ENCODE measurements at places on chromosomes 11 and 22.

GRCh38 chr11:82895437-82896091 is 4.7 kb downstream of the PRCP start:
- no peaks in the 10 kb centered on the region for H3K27me3 ChIP-seq
- H3K36me3 ChIP-seq = peaks cover 3% of the 10 kb centered on the region
- peaks cover 32% of the 10 kb centered on the region for H3K4me1 ChIP-seq
- no peak overlapping the region for H3K27ac ChIP-seq
- no peak overlapping the region for H3K4me3 ChIP-seq
- no peak for DNase-seq

DNA sequence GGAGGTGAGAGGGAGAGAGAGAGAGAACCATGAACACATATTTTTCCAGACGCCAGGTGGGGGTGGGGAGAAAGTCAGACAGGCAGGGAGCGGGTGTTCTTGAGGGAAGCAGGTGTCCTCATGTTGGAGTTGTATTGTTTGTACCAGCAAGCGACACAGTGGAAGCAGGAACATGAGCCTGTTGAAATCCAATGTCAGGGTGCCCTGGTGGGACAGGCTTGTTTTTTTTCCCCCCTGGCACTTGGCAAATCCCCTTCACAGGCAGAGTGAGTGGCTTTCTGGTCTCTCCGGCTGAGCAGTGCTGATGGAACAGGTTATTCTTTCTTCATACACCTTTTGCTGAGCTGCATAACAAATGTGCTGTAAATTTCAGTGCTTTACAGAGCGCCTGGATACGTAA is 125.6 kb downstream of the GRIK4 start:
- no peak overlapping the region for H3K4me3 ChIP-seq
- H3K27ac ChIP-seq = no peak overlapping the region
- DNase-seq = no peak
- H3K27me3 ChIP-seq = peaks cover 43% of the 10 kb centered on the region

GRCh38 chr11:27388869-27389268 is 25.9 kb upstream of the CCDC34 start:
- DNase-seq = no peak
- no peak overlapping the region for H3K27ac ChIP-seq
- H3K4me1 ChIP-seq = no peaks in the 10 kb centered on the region
- no peaks in the 10 kb centered on the region for H3K27me3 ChIP-seq
- H3K36me3 ChIP-seq = no peaks in the 10 kb centered on the region

GRCh38 chr22:49091451-49091850 is 736.2 kb downstream of the BRD1 start:
- no peak for DNase-seq
- no peaks in the 10 kb centered on the region for H3K4me1 ChIP-seq
- H3K27me3 ChIP-seq = peaks cover 15% of the 10 kb centered on the region
- H3K36me3 ChIP-seq = no peaks in the 10 kb centered on the region
- no peak overlapping the region for H3K27ac ChIP-seq

GRCh38 chr22:38246046-38246658 is 26.7 kb downstream of the TMEM184B start:
- no peak overlapping the region for H3K4me3 ChIP-seq
- H3K36me3 ChIP-seq = peaks cover 11% of the 10 kb centered on the region
- no peak for DNase-seq
- H3K27me3 ChIP-seq = no peaks in the 10 kb centered on the region
- peaks cover 12% of the 10 kb centered on the region for H3K4me1 ChIP-seq

DNA sequence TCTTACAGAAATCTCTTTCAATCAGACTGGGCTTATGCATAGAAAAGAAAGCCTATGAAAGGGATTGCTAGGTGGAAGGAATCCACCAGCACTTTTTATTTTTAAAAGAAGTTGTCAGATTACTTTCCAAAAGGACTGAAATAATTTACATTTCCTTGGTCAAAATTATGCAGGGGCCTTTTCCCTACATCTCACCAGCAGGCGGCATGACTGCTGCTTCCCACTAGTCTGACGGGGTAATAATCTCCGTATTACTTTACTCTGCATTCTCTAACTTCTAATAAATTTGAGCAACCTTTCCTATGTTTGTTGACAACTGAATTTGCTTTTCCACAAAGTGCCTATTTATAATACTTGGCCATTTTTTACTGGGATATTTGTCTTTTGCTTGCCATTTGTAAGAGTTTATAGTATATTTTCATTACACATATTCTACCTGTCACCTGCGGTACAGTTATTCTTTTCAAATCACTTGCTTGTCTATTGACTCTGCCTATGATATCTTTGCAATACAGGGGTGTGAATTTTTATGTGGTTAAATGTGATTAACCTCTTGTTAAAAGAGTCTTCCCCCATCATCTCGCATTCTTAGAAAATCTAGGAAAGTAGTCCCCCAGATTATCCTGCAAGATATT is 51.9 kb upstream of the USP47 start:
- H3K27me3 ChIP-seq = peaks cover 10% of the 10 kb centered on the region
- H3K36me3 ChIP-seq = no peaks in the 10 kb centered on the region
- no peaks in the 10 kb centered on the region for H3K4me1 ChIP-seq
- DNase-seq = no peak

DNA sequence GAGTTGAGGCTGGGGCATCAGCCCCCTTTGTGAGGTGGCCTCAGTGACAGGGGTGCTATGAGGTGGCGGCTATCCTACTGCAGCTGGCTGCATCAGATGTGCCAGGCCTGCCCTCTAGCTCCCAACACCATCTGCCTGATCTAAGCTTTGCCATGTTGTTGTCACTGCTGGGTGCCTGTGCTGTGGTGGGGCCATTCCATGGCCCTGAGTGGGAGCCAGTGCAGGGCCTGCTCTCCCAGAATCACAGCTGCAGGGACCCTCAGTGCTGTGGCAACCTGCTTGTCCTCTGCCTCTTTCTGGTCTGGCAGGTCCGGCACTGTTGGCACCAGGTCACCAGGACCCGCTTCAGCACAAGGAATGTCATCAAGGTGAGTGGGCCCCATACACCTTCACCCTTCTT is 1.8 kb upstream of the SNU13 start:
- H3K4me1 ChIP-seq = peaks cover 28% of the 10 kb centered on the region
- H3K36me3 ChIP-seq = peaks cover 20% of the 10 kb centered on the region
- DNase-seq = no peak
- H3K27me3 ChIP-seq = no peaks in the 10 kb centered on the region
- H3K4me3 ChIP-seq = peak overlapping the region; percentile 90
- peak overlapping the region; percentile 99 for H3K27ac ChIP-seq

DNA sequence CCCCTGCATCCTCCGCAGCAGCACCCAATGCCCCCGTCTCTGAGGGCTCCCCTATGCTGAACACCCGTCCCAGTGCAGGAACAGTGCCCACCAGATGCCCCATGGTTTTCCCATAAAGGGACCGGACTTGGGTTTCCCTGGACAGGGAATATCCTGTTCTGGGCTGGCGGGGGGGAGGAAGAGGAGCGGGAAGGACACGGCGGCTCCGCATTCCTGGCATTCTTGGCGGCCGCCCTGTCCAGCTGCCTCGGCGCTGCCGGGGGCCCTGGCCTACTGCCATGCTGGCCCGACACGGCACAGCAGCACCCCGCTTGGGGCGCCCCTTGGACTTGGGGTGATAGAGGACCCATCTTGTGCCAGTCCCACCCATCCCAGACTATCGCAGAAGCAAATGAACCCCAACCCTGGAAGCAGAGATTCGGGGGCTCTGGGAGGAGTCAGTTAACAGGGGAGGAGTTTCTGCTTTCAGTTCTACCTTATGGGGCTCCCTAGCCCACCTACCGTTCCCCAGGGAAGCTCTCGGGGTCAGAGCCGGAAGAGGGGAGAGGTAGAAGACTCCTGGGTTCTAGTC is 23.7 kb upstream of the CBX7 start:
- H3K36me3 ChIP-seq = peaks cover 23% of the 10 kb centered on the region
- H3K27me3 ChIP-seq = no peaks in the 10 kb centered on the region
- DNase-seq = no peak
- H3K4me3 ChIP-seq = no peak overlapping the region
- H3K27ac ChIP-seq = peak overlapping the region; percentile 77

DNA sequence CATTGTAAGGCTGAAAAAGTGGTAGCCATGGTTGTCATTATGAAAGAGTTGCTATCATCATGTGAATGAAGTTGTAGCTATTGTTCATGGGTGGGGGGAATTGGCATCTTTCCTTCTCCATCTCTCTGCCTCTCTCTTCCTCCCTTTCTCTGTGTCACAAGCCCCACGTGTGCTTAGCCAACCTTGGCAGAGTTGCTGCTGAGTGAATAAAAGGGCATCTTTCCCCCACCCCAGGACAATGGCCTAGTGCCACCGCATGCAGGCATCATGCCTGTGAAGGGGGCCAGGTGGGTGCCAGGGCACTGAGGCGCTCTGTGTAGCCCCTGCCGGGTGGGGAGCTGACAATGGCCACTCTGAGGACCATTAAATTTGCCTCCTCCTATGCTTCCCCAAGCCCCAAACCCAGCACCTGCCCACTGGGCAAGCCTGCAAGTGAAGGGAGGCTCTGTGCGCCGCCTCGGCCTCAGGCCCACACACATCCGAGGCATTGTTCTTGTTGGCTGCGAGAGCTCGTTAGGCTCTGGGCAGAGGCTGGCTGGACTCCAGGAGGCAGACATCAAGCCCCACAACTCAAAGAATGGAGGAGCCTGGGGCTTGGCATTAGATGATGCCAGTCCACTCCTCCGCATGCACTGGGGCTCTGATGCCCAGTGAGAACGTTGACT is 103.9 kb downstream of the SEZ6L start:
- peaks cover 71% of the 10 kb centered on the region for H3K27me3 ChIP-seq
- no peak overlapping the region for H3K27ac ChIP-seq

- no peak for DNase-seq
- H3K4me1 ChIP-seq = peaks cover 26% of the 10 kb centered on the region
- no peak overlapping the region for H3K27ac ChIP-seq
- H3K36me3 ChIP-seq = no peaks in the 10 kb centered on the region
- H3K4me3 ChIP-seq = no peak overlapping the region
These were observed 4.8 kb upstream of the CD248 start for GRCh38 chr11:66321606-66322005.

DNA sequence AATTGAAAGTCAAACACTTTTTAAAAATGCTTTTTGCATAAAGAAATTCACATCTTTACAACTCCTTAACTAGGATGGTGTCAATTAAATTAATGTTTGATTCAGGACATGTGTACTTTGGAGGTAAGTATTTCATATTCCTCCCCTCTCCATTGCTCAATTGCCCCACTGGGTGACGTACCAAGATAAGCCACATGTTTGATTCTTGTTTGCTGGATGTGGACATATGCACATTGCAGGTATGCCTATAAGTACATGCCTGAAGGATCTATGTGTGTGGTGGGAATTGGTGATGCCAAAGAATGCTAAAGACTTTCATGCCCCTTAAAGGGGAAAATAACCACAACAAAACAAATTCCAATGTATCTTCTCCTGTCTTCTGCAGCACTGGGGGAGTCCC is 5.8 kb downstream of the CD44 start:
- H3K4me3 ChIP-seq = peak overlapping the region; percentile 87
- H3K4me1 ChIP-seq = peaks cover 89% of the 10 kb centered on the region
- no peaks in the 10 kb centered on the region for H3K27me3 ChIP-seq
- peaks cover 88% of the 10 kb centered on the region for H3K36me3 ChIP-seq
- no peak for DNase-seq

- peak overlapping the region; percentile 100 for H3K27ac ChIP-seq
- peaks cover 31% of the 10 kb centered on the region for H3K4me1 ChIP-seq
- H3K27me3 ChIP-seq = no peaks in the 10 kb centered on the region
- H3K4me3 ChIP-seq = peak overlapping the region; percentile 69
- no peak for DNase-seq
These were observed 5.3 kb upstream of the ATP5MG start for GRCh38 chr11:118396097-118396501.

DNA sequence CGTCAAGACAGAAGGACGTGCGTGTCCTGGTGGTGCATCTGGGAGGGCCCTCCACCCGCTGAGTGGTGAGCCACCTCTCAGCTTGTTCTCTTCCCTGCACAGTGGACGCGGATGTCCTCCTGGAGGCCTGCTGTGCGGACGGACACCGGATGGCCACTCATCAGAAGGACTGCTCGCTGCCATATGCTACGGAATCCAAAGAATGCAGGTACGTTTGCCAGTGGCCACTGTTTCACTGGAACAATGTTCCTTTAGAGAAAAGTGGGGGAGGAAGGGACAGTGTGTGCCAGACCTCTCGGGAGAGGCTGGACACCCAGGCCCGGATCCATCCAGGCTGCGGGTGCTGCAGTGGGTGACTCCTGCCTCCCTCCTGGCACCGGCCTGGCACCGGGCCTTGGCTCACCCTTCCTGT is 15.9 kb downstream of the FBLN1 start:
- H3K27me3 ChIP-seq = peaks cover 49% of the 10 kb centered on the region
- H3K4me1 ChIP-seq = no peaks in the 10 kb centered on the region
- H3K27ac ChIP-seq = no peak overlapping the region
- no peak for DNase-seq

DNA sequence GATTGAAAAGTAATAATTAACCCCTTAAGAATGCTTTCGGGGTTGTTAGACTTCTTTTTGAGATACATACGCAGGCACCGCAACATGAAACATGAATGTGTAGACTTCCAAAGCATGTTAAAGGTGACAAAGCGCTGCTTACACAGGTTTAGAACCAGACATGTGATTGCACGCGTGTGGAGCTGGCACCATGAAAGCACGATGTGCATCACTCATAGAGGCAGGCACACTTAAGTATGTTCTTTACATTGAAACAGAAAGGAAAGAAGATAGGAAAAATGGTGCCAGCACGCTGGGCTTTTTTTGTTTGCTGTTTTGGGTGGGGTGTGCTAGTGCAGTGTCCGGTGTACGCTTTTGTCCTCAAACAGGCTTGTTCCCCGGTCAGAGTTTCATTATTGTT is 83.6 kb upstream of the PPARA start:
- DNase-seq = no peak
- H3K27ac ChIP-seq = no peak overlapping the region

DNA sequence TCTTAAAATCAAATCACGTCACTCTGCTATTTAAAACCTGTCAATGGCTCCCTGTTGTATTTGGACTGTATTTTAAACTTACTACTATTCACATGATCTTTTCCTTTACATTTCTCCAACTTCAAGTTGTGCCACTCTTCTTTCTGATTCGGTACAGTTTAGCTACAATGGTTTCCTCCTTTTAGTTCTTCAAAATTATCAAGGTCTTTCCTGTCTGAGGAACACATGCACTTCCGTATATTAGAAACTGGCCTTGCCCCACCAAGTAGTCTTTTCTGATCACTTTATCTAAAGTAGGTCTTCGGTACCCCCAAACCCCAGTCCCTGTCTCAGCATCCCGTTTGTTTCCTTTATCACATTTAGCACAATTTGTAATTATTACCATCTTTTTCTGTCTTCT is 81.8 kb downstream of the MTMR3 start:
- H3K4me1 ChIP-seq = peaks cover 35% of the 10 kb centered on the region
- peaks cover 12% of the 10 kb centered on the region for H3K36me3 ChIP-seq
- DNase-seq = no peak
- no peaks in the 10 kb centered on the region for H3K27me3 ChIP-seq
- no peak overlapping the region for H3K27ac ChIP-seq

DNA sequence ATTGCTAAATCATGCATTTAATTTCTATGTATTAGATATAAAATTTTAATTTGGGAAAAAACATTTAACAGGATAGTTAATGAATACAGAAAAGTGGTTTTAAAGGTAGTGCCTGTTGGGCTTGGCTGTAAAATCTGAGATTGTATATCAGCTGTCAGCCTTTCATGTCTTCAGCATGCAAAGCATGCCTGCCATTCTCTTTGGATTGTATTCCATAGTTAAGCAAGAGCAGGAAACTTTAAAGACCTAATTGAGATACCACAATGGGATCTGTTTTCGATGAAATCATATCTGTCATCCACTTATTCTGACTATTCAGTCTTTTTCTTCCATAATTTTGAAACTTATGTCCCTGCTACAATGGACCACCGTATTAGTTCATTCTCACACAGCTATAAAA is 451.0 kb upstream of the DDI1 start:
- peaks cover 22% of the 10 kb centered on the region for H3K27me3 ChIP-seq
- no peak overlapping the region for H3K27ac ChIP-seq
- no peak for DNase-seq
- no peaks in the 10 kb centered on the region for H3K4me1 ChIP-seq
- H3K36me3 ChIP-seq = peaks cover 1% of the 10 kb centered on the region

Measured in central memory CD8-positive, alpha-beta T cell (primary cell).